ENCODE measurements at places on chromosomes 4 and X.

GRCh38 chr4:52606726-52607125, 52.4 kb downstream of the USP46 start:
- no peak for DNase-seq

DNA sequence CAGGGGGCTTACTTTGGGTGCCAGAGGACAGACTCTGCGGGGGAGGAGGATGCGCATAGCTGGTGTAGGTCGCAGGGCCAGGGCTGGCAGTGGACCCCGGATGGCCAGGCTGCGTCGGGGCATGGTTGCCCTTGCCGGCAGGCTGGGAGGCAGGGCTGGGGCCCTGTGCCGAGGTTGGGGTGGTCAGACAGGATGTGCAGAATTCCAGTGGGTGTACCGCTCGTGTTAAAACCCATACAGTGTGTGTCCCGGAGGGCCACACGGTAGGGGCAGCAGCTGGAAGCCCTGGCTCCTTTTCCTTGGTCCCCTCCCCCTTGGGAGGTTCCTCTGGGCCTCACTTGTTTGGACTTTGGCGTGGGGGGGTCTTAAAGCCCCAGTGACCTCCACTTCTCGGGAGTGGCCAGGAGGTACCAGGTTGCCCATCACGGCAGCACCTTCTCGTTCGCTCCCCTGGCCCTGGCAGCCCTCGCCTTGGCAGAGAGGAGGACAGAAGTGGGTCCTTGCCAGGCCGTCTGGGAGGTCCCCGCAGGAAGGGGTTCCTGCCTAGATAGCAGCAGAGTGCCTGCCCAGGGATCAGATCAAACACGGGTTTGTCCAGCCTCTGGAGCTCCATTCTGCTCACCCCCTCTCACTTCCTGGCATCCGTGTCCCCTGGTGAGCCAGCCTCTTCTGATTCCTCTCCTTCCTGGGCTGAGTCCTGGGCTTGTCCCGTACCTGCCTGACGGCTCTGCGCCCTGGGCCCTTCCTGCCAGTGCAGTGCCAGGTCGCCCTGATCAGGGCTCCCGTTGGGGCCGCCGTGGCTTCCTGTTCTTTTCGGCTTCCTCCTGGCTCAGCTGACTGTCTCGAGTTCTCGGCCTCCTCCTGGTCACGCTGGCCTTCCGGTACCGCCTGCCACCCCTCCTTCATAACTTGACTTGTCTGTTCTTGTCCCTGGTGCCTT, 56.7 kb upstream of the HGFAC start:
- no peak for DNase-seq

DNA sequence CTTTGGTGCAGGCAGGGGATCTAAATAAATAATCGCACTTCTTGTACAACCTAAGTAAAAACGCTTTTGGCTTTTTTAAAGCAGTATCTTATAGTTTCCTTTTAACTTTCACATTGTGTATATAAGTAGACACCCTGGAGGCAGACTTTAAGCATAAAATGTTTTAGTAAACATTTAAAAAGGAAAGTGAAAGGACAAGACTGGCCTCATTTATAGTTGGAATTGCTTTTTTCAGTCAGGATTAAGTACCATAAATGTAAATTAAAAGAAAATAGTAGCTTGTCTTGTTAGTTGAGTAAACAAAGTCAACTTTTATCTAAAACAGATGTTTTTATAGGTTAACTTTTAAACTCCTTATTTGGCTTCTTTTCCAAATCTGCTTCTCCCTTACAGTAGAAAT, 39.7 kb downstream of the PTPN13 start:
- no peak for DNase-seq

DNA sequence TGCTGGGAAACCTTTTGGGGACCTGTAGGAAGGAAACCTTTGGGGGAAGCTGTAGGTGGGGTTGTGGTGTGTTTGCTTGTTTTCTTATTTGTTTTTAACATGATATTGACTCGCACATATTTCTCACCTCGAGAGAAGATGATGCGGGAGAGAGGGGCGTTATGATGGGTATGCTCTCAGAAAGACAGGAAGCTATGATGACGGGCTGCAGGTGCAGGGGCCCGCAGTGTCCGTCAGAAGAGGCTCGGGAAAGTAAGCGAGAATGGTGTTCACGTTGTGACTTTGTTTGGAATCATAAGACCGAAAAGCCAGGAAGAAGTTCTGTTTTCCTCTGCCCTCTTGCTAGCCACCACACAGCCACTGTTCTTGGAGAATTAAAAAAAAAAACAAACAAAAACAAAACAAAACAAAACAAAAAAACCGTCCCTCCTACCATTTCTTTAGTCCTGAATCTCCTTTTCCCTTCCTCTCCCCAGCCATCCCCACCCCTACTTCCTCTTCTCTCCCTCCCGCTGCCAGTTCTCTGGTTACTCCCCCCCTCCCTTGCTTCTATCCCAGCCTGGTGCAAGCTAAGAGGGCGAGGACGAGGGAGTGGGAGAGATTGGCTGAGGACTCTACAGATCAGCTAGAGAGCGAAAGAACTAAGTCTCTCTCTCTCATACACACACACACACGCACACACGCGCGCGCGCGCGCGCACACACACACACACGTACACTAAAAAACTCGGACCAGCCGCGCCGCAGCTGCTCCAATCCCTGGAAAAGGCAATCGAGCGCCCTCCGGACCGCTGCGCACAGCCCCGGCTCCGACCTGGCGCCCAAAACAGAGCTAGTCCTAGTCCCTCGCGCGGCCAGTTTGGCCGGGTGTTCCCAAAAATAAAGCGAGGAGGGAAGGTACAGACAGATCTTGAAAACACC, at the start of gene BMP3:
TSS of gene BMP3 (plus strand) at position 648 of the 920 bp plus-strand sequence. CDS start 577 bp downstream, outside the sequence.
- DNase-seq, result peak; percentile 9

DNA sequence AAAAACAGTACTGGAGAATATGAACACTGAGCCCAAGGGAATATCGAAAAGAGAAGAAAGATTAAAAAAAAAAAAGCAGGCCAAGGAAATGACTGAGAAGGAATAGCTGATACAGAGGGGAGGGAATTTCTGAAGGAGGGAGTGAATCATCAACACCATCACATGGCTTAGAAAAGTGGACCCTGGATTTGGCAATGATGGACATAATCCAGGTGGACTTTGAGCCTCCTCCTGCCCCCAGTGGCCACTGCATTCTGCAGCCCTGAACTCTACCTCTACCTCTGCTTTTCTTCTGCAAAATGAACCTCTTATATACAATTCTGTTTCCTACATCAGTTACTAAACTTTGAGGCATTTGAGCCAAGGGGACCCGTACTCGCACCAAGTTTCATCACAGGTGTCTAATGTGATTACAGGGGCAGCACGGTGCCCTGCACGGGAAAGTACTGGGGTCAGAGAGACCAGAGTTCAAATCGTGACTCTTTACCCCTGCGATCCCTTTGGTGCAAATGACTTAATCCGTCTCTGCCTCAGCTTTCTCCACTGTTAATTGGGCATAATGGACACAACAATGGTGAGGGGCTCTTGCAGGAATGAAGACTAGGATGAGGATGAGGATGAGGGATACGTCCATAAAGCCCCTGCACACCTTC, 1.1 kb downstream of the OCIAD2 start:
- no peak for DNase-seq

DNA sequence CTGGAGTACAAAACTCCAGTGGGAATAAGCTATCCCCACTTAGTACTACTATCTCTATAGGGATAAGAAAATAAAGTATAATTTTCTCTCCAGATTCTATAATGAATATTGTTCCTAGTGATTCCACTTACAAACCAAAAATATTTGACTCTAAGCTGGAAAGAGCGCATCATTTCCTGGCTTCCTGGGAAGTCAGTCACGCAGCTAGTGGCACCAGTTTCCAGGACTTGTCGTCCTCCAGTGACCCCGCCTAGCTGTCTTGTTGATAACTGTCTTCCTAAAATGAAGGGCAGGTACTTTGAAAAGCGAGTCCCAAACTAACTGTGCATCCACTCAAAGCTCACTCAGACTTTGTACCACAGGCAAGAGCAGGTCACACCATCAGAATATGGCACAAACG, 39.3 kb downstream of the LNX1 start:
- no peak for DNase-seq

- DNase-seq, result no peak
Observed at GRCh38 chrX:19836337-19836736, 51.1 kb downstream of the SH3KBP1 start.

DNA sequence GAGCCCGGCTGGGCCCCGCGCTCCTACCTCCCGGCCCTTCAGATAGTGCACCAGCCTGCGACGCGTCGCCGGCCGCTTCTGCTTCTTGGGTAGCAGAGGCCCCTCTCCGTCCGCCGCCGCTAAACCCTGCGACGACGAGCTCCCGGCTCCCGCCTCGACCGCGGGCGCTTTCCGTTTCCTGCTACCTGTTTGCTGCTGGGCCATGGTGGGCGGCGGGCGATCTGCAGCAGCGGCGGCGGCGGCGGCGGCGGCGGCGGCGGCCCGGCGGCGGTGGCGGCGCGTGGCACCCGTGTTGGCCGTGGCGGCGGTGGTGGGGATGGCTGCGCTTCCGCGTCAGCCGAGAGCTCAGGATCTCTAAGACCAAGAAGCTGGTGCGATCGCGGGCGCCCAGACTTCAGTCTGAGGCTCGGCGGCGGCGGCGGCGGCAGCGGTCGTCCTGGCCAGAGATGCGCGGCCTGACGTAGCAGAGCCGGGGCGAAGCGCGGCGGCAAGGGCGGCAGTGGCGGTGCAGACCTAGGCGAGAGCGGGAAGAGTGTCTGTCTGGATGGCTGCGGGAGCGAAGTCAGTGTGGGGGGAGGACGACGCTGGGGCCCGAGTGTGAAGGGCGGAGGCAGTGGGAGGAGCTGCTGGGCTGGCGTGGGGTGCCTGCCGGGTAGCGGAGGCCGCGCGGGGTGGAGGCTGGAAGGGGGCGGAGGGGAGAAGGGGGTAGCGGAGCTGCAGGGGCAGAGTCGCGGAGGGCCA, at the start of gene DCAF12L2:
TSS of gene DCAF12L2 (minus strand) at position 569 of the 741 bp plus-strand sequence. CDS start at position 204, 365 bp downstream.
- no peak for DNase-seq

GRCh38 chrX:117610806-117611205, 505.8 kb downstream of the KLHL13 start:
- no peak for DNase-seq

DNA sequence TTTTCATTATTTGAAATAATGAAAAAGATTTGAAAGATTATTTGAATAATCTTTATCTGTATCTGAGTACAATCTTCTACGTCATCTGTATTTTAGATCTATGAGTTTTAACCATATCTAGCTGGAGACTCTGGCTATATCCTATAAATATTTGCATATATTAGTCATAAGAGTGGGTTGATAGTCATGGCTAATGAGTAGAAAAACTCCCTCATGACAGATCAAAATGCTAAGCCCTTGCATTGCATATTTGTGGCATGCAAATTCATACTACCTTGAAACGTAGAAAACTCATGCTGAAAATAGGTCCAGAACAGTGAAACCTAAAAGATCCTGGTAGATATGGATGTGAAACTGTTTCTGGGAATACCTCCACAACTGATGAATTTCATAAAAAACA, 291.3 kb downstream of the GALNTL6 start:
- peak; percentile 31 for DNase-seq

GRCh38 chr4:115537387-115537786, 424.0 kb upstream of the NDST4 start:
- DNase-seq, result no peak

- no peak for DNase-seq
Observed at GRCh38 chr4:132792310-132792709, 356.8 kb upstream of the PCDH10 start.

GRCh38 chr4:86014599-86014998, 345.3 kb downstream of the MAPK10 start:
- no peak for DNase-seq
